ENCODE measurements at places on chromosomes 13 and 19. TPM values are rescaled to one million over a fixed set of nuclear protein-coding genes. Genes with fewer than 3 reads are reported as not detected.

GRCh38 chr19:57334191-57334590 is 13.9 kb downstream of the ZNF543 start:
- DNase-seq: peak; percentile 47

- no peak for DNase-seq
These were observed 16.9 kb upstream of the HTR2A start for GRCh38 chr13:46913757-46914156.

- no peak for DNase-seq
These were observed 3.8 kb downstream of the CD22 start for GRCh38 chr19:35332817-35333216.

DNA sequence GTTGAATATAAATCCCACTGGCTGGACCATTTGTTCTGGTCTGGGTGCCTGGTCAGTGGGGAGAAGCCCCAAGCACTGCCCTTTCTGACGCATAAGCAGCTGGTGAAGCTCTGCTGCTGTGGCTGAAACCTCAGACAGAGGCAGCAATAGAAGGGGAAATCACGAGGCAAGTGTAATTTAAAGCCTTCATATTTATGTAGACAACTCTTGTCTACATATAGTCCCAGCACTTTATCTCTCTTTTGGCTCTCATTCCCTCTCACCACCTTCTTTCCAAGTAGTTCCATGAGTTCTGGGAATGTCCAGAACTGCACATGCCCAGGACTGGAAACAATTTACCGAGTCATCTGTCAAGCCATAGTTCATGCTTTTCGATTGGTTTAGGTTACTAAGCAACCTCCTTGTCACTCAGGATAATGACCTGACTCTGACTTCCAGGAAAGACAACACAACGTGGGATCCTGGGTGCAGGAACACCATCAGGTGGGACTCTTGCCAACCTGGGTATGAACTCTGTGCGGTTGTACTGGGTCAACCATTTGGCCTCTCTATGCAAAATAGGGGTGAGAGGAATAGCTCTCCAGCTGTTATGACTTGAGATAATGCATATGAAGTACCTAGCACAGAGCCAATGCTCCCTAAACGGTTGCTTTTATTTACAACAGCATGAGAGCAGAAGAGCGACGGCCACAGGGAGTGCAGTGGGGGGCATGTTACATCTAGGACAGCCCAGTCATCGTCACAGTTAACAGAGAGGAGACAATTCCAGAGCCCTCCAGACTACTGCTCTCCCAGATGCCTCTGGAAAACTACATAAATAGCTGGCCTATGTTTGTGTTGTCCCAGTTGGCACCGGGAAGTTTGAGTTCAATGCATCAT is 321.9 kb downstream of the FOXO1 start:
- no peak for DNase-seq

- no peak for DNase-seq
These were observed 76.1 kb downstream of the CYSLTR2 start for GRCh38 chr13:48729856-48730255.

GRCh38 chr19:35689836-35690235 is 14.5 kb upstream of the ZBTB32 start:
- no peak for DNase-seq

- DNase-seq: no peak
These were observed 38.2 kb downstream of the ARRDC2 start for GRCh38 chr19:18046059-18046718.

DNA sequence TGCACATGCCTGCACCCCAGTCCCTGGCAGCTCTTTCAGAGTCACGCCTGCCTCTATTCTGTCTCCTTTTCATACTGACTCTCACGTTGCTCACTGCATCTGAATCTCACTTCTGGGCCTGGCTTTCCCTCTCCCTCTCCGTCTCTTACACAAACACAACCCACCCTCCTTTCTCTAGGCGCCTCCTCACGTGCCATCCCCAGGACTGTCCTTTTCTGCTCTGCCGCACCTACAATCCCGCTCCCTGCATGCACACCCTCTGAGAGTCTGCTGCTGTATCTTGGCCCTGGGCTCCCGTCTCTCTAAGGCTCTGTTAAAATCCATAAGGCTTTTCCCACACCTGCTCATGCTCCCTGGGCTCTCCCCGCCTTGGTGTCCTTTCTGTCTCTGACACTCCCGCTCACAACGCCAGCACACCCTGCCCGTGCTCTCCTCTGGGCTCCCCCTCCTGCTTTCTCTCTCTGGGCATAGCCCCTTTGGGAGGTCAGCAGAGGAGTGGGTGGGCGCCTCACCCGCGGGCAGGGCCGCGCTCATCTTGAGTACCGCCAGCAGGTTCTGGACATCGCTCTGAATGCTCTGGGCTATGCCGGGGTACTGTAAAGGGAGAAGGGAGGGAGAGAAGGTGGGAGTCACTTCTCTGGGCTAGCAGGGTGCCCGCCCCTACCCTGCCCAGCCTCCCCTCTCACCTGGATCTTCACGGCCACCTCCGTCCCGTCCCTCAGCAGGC is 12.7 kb upstream of the NUMBL start:
- DNase-seq: no peak

DNA sequence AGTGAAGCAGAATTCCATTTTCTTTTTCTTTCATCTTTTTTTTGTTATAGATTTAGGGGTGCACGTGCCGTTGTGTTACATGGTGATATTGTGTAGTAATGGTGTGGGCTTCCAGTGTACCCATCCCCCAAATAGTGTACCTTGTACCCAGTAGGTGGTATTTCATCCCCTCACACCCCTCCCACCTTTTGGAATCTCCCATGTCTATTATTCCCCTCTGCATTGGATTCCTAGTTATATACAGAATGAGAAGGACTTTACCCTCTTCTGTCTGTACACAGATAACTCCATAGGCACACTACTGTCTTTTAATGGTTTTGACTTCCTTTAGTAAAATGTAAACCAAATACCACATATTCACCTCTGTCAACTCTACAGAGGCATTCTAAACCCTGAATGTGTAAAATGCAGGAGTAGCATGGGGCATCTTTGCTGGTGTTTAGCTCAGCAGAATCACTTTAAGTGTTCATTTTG is 28.0 kb downstream of the FRY start:
- DNase-seq: no peak

GRCh38 chr13:79307866-79308298 is 98.2 kb downstream of the RBM26 start:
- DNase-seq: no peak

GRCh38 chr19:3162418-3163229 is 15.9 kb upstream of the S1PR4 start:
- DNase-seq: no peak

- no peak for DNase-seq
These were observed 10.6 kb upstream of the ZNF792 start for GRCh38 chr19:34974646-34975045.

GRCh38 chr13:100753376-100753775 is 78.8 kb upstream of the TMTC4 start:
- DNase-seq: no peak

Gene WDR88
- total RNA-seq: not detected

Gene TBXA2R
- 1.4 TPM for total RNA-seq

Gene COL4A2
- total RNA-seq: 465 TPM

Gene FOSB
- 10.4 TPM for total RNA-seq

Gene ZNF260
- total RNA-seq: 52.5 TPM

Gene CCL25
- not detected for total RNA-seq

Gene RFPL4AL1
- total RNA-seq: not detected

Gene NLRP7
- total RNA-seq: not detected
